ENCODE measurements at places on chromosomes 6 and 20.

DNA sequence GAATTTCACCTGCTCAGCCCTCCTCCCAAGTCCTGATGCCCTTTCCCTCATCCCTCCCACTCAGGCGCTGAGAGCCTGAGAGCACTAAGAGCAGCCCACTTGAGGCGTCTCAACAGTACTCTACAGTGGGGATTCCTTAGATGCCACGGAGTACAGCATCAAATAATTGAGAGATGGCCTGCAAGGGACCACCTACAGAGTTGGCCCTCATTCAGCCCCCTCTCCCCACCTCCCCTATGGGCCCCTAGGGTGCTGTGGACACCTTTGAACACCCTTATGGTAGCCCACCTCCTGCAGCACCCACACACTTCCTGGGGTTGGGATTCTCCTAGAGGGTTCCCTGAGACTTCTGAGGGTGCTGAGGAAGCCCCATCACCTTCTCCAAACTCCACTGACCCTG lies 37.1 kb upstream of the SIRPG start:
- DNase-seq, result no peak

GRCh38 chr6:138371720-138372119 lies 6.0 kb upstream of the SMIM28 start:
- DNase-seq, result no peak

GRCh38 chr20:38477747-38478146 lies 5.1 kb downstream of the RALGAPB start:
- DNase-seq, result no peak

DNA sequence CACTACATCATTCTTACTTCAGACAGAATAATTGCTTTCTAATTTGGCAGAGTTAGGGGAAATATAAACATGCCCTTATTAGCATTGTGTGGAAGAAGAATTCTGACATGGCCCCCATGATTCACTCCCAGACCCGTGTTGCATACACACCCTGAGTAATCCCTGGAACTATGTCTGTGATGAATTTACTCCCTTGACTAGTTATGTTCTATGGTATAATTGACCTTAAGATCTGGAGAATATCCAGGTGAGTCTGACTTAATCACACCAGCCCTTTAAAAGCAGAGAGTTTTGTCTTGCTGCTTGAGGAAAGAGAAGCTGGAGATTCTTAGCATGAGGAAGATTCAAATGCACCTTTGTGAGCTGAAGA lies 262.9 kb downstream of the SOX4 start:
- DNase-seq, result no peak

- DNase-seq, result no peak
These were observed 69.4 kb downstream of the NRN1 start for GRCh38 chr6:5937169-5937909.

DNA sequence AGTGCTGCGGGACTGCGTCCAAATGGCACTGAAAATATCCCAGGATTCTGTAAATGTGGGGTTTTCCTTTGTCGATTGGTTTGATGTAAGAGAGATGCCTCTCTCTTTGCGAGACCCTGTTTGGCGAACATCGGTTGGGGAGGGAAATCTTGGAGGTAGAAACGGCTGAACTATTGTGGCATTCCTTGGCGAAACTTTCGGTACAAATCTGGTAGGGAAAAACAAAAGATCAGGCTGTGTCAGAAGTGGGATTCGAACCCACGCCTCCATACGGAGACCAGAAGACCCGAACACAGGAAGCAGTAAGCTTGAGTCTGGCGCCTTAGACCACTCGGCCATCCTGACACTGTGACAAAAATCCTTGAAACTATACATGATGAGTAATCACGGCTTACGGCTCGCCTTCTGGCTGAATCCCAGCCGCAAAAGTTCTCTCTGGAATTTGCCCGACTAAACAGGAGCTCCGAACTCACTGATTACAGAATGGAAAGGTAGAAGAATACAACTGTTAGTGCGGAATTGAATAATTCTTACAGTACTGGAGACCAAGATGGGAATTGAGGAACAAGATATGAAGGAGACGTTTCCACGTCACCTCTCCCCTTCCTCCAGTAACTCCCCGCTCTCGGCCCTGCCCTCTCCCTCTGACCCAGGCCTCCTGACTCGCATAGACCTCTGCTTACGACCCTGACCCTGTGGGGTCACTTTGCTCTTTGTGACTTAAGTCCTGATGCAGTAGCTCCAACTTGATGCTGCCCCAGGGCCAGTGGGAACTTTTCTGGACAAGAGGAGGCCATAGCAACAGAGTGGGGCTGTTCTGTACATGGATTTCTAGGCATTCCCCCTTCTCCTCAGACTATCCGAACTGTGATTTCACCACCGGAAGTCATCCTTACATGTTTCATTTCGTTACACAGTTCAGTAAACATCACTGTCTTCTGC lies 132.8 kb upstream of the ZNF184 start:
- DNase-seq, result no peak

DNA sequence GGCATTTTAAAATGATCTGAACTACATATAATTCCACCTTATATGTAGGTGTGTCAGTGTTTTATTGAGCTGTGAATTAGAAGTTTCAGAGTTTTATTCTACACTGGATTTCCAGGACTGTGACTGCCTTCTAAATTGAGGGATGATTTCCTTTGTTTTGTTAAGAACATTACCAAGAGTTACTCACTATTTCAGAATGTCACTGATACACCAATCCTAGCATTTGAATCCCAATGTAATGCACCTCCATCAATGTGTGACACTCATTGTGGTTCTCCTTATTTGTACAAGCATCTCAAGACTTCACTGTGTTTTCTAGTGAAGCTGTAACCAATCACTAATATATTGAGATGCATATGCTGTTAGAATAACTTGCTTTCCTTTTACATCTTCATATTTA lies 86.8 kb downstream of the PLCB1 start:
- DNase-seq, result no peak

Data from activated CD4-positive, alpha-beta T cell treated with anti-CD3 and anti-CD28 coated beads, Interleukin-2, amount 50 U/mL, for 1 hour (primary cell).